ENCODE measurements at places on chromosomes 7 and 10.

DNA sequence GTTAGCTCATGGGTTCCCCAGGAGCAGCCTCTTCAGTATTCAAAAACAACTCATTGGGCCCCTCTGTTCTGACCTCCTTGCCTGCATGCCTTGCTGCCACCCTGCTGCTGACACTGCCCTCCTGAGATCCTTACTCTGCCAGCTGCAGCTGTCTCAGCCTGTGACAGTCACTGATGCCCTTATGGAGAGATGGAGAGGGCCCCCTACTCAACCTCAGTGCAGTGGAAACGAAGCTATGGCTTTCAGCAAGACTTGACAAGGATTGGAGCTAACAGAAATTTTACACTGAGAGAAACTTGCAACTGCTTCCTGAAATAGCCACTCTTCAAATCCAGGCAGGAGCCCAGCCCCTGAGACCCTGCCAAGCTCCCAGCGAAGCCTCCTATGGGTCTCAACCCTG, 678.3 kb upstream of the C7orf33 start:
- peak; percentile 8 for DNase-seq

DNA sequence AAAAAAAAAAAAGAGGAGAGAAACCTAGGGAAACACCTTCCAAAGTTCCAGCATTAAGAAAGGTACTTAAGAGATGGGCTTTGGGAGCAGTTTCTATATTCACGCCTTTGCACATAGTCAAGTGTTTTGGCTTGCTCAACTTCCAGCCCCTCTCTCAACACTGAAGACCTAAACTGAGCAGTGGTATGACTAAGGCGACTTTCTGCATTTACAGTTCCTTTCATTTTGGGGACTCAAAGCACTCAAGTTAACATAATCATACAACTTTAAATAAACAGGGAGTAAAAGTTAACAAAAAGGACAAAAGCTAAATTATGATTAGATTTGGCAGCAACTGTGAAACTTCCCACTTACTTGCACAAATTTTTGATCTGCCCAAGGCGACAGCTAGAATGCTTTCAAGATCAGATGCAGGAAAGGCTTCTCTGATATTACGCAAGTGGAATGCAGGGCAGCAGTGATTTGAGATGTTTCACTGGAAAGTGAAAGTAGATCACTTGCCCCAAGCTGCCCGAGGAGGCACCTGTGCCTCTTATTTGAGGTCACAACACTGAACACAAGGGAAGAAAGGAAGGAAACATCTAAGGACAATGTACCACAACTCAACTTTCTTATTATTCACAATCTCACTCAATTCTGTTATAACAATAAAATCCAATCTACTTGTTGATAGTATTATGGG, 199.5 kb downstream of the SKAP2 start:
- DNase-seq = no peak

DNA sequence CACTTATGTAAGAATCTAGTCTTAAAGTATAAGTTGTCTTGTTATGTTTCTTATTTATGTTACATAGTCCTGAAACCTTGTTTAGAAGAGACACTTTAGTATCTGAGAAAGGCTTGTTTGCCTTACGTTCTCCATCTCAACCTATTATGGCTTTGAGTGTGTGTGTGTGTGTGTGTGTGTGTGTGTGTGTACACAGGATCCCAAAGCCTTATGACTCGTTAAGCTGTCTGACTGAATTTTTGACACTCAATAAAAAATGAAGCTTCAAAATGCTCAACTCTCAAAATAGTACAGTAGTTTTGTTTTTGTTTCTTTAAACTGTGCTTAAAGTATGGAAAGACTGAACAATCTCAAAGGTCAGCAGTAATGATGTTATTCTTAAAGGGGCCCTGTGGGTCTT, 18.0 kb downstream of the CALU start:
- no peak for DNase-seq

DNA sequence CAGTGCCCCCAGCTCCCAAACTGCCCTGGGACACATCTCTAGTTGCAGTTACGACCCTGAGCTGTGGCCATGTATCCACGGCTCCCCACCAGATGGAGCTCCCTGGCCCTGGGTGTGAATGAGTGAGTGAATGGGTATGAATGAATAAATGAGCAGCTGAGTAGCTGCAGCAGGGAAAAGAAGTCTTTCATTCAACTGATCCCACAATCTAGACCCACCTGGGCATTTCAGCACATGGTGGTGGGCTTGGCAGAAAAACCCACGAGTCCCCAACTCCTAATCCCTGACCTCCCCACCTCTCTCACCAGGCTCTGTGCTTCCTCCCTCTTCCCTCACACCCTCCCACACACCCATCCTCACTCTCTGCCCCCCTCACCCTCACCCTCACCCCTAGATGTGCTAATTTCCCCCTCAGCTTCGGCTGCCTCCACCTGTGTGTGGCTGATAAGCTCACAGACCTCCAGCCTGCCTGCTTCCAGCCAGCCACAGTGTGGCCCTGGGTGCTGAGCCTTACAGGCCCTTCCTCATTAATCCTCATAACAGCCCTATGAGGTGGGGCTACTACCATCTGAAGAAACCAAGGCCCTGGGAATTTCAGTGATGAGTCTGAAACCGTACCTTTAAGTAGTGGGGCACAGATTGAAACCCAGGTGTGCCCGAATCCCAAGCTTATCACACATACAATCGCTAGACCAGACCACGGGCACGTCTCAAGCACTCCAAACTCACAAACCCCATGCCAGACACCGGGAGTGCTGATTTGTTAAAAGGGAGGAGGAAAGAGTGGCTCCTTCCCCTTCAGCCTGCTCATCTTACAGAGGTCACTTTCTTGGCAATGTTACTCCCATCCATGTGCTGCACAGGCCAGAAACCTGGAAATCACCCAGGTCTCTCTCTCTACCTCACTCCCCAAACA, 2.2 kb upstream of the ATP6V1F start:
- DNase-seq = peak; percentile 37

GRCh38 chr10:110209926-110210673, 2.7 kb downstream of the MXI1 start:
- DNase-seq = peak; percentile 22

GRCh38 chr7:33901199-33901598, 4.1 kb upstream of the BMPER start:
- no peak for DNase-seq

DNA sequence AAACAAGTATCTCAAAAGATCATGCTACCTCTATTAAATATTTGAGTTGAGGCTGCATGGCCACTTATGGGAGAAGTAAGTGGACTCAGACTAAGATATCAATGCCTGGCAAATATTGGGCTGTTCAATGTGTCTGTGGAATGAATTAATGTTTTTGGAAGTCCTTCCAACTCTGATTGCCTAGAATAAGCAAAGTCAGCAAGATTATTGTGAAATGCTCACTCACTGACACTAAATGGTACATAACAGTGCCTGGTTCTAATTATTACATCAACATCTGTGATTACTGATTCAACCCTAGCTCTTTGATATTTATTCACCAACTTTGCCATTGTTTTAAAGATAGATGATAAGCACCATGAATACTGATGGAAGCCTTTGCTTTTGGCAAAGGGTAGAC, 45.5 kb upstream of the HDAC9 start:
- no peak for DNase-seq

GRCh38 chr7:137696376-137696775, 150.4 kb downstream of the DGKI start:
- no peak for DNase-seq

- DNase-seq = no peak
Observed at GRCh38 chr10:30911303-30911863, 120.3 kb downstream of the ZNF438 start.

DNA sequence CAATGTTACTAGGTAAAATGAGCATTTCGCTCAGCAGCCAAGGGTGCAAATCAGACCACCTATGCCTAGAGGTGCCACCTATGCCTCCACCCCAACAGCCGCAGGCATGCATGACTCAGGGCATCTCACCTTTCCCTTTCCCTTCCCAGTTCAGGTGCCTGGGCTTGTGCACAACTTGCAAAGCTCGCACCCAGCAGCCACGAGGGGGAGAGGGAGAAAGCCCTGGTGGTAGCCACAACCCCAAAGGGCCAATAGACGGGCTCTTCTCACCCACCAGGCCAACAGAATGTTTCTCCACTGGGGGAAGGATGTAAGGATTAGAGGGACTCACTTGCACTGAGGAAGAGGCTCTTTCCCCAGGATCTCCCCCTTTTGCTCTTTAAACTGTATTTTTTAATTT, 462.3 kb upstream of the PCDH15 start:
- no peak for DNase-seq

DNA sequence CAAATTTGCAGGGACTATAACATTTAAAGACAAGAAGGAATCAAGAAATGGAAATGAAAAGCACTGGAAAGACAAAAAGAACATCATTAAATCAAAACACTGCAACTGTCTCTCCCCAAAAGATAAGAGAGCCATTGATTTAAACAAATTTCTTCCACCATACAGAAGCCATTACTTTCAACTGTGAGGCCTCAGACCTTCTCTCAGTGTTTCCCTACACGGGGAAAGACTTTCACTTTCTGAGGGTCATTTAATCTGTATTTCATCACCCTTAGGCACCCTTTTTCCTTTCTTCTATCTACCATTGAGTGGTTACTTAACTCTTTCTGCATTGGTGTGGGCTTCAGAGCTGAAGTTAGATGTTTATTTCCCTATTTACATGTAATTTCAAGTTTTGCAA, 47.5 kb downstream of the CCDC172 start:
- no peak for DNase-seq

DNA sequence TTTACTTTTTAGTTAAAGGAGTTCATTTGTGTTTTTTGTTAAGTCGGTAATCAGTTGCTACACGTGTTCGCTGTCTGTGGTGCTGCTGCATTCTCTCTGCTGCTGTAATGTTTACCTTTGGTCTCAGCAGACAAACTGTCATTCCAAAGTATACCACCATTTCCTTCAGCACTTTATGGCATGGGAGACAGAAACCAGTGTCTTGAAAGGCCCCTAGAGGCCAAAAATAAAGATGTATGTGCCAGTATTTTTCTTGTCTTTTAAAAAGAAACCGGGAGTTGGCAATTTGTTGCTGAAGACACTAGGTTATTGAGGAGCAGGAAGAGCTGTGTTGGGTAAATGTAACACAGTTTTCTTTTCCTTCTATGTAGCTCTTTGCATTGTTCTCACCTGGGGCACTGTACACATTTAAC, 24.1 kb downstream of the ZNF92 start:
- DNase-seq = no peak

- DNase-seq = no peak
Observed at GRCh38 chr7:74483402-74484336, 30.0 kb downstream of the GTF2IRD1 start.

DNA sequence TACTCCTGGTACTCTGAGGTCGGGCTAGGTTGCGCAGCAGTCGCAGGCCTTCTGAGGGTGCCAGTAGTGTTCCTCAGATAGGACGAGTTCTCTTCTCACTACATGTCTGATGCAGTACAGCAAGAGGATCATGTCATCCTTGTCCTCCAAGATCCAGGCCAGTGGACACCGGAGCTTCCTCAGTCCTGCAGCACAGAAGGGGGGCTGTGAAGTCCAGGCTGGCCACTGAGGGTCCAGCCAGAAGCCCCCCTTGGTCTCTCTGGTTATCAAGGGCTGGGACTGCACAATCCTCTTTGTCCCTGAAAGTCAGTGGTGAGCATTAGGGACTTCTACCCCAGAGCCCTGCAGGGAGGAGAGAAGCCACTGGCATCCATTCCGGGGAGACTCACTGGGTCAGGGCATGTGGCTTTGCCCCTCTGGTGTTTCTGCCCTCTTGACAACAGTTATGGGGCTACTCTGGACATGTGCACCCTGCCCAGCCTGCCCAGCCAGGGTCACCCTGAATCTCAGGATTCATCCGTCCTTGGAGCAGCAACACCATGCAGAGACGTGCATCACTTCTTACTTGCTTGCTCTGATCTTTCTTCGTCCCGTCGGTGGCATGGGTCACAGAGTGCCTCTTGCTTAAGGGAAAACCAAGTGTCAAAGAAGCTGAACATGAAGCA, 125.7 kb downstream of the ADCY1 start:
- no peak for DNase-seq

- DNase-seq = peak; percentile 65
Observed at GRCh38 chr7:43037531-43037930, 74.9 kb upstream of the HECW1 start.

DNA sequence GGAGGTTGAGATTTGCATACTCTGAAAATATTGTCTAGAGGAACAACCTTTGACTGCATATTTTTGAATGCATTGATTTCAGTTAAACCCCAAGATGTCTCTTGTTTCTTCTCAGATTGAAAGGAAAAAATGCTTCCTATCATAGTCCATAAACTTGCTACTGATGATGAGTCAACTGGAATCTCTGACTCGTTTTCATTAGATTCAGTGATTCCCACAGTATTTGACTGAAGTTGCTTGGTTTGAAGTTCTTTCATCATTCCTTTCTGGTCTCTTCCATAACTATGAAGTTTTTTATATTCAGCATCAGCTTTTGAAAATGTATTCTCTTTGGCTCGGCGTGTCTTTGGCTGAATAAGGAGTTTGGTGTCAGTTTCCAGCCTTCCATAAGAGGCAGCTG, 10.7 kb downstream of the PEX1 start:
- no peak for DNase-seq

DNA sequence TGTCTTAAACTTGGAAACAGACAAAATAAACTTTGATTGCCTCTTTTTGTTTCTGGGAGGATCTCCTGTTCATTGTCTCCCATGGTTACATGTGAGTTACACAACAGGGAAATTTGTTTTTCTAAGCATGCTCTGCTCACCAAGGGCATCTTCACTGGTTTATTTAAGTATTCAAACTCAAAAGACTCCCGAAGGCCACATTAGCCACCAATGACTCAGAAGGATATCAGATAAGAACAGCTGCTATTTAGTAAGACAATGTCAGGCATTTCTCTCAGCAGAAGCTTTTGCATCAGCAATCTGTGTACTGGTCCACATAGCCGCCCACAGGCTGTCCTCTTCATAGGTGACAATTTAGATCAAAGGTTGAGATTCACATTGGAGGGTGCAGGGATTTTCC, 19.3 kb downstream of the OR6B1 start:
- DNase-seq = no peak

DNA sequence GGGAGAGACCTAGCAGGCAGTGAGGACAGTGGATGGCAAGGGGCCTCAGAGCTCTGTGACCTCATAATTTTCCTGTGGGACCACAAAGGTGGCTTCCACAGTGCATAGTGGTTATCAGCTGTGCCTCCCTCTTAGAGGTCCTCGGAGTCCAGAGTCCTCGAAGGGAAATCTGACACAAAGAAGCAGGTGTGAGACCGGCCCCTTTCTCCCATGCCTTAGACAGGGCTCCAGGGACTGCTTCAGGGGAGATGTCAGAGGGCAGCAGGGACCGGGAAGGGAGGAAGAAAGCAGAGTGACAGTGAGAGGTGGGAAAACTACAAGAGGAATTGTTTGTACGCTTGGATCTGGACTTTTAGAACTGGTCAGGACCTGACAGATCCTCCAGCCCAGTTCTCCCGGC, 66.3 kb downstream of the BAMBI start:
- no peak for DNase-seq

DNA sequence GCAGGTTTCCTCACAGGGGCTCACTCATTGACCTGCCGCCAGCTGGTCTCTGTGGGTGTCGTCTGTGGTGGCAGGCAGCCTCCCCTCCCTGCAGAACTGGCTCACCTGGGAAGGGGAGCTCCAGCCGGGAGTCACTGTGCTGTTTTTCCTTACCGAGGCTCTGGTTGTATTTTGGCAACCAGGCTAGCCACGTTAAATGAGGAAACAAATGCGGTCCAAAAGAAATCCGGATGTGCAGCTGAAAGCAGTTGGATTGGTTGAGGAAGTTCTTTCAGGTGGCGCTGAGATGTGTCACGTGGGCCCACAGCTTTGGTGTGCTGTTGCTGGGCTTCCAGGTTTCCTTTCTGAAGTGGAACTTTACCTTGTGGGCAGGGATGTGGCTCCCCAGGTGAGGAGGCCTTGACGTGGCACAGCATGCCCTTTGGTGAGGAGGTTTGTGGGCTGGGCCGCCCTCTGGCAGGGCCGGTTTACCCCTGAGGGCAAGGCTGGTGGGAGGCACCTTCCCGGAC, 14.2 kb downstream of the MTURN start:
- no peak for DNase-seq

GRCh38 chr10:126081841-126082466, 185.6 kb downstream of the FANK1 start:
- DNase-seq = no peak

All from WERI-Rb-1 (cell line).